ENCODE measurements at places on chromosomes 3 and 15. TPM values are rescaled to one million over a fixed set of nuclear protein-coding genes. Genes with fewer than 3 reads are reported as not detected.
A peak's percentile ranks its signal among the peaks of the same experiment; 100 is the strongest.

- DNase-seq: no peak
- H3K4me3 ChIP-seq: no peak overlapping the region
- no peak overlapping the region for H3K27ac ChIP-seq
- H3K36me3 ChIP-seq: no peaks in the 10 kb centered on the region
Measured at GRCh38 chr3:186095561-186096081, 13.3 kb downstream of the ETV5 start.

DNA sequence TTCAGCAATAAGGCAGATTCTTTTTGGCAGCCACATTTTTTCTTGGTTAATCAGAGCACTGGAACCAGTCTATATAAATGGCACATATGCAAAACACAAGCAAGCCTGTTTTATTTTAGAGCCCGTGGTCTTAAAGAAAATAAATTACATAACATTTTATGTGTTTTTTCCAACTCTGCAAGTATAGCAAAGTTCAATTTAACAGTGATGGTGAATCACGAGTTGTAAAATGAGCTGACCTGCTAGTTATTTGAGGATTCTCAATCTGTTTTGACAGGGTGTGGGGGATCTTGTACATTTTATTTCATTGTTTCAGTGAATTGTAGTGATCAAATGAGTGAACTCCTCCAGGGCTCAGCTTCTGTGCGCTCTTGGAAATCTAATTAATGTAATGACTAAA is 2.7 kb downstream of the ARHGEF26 start:
- no peak overlapping the region for H3K27ac ChIP-seq
- no peak for DNase-seq
- peaks cover 31% of the 10 kb centered on the region for H3K27me3 ChIP-seq

- no peak for DNase-seq
- H3K27ac ChIP-seq: no peak overlapping the region
- H3K4me1 ChIP-seq: no peaks in the 10 kb centered on the region
- no peaks in the 10 kb centered on the region for H3K36me3 ChIP-seq
- no peak overlapping the region for H3K4me3 ChIP-seq
- H3K27me3 ChIP-seq: no peaks in the 10 kb centered on the region
Measured at GRCh38 chr15:38093931-38094330, 158.7 kb upstream of the SPRED1 start.

DNA sequence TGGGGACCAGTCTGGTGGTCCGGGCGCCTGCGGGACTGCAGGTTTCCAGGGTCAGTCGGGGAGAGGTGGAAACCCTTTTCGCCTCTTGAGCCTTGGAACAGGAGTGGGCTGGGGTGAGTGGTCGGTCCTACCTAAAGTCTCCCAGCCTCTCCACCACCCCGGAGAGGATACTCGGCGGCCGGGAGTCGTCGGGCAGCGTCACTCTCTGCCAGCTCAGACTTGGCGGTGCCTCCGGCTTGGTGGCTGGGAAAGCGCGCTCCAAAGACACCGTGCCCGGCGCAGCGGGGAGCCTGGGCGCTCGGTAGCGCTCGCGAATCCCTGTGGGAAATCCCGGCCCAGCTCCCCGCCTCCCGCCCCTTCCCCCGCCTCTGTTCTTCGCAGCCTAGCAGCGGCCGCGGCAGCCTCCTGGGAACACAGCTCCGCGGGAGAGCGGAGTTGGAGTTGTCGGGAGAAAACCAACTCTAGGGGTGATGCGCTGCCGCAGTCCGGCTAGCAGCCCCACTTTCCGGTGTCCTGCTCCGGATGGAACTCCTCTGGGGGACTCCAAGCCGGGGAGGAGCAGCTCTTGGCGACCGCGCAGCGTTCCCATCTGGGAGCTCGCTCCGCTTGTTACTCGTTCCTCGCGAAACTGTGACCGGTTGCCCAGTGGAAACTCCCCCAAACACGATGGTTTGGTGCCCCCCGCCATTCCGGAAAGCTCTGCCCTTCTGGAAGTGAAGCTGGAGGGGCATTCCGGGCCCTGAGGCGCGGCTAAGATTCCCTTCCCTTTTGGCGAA is 1.4 kb downstream of the EPHB1 start:
- no peak for DNase-seq
- H3K27ac ChIP-seq: no peak overlapping the region
- peaks cover 5% of the 10 kb centered on the region for H3K4me1 ChIP-seq

GRCh38 chr3:128846486-128846891 is 32.9 kb upstream of the ACAD9 start:
- no peak for DNase-seq
- H3K27me3 ChIP-seq: no peaks in the 10 kb centered on the region
- no peaks in the 10 kb centered on the region for H3K36me3 ChIP-seq
- H3K4me1 ChIP-seq: peaks cover 21% of the 10 kb centered on the region
- H3K27ac ChIP-seq: peak overlapping the region; percentile 18

DNA sequence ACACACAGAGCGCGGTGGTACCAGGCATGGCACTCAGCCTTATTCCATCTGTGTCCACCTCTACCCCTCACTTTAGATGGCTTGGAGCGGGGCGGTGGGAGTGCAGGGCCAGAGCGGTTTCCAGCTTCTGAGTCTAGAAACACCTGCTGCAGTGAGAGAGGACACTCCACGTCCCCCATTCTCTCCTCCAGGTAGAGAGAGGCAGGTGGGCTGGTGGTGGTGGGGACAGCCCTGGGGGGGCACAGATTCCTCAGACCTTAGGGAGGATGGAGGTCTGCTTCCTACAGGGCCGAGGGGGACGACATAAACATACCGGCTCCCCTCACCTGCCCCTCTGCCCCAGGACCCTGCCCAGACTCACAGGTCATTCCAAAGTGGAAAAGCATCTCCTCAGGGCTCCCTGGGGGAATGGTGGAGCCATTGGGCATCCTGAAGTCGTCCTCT is 40.4 kb downstream of the MUC20 start:
- no peak for DNase-seq
- H3K4me1 ChIP-seq: peaks cover 18% of the 10 kb centered on the region
- H3K27me3 ChIP-seq: peaks cover 19% of the 10 kb centered on the region
- H3K36me3 ChIP-seq: no peaks in the 10 kb centered on the region
- H3K4me3 ChIP-seq: no peak overlapping the region

DNA sequence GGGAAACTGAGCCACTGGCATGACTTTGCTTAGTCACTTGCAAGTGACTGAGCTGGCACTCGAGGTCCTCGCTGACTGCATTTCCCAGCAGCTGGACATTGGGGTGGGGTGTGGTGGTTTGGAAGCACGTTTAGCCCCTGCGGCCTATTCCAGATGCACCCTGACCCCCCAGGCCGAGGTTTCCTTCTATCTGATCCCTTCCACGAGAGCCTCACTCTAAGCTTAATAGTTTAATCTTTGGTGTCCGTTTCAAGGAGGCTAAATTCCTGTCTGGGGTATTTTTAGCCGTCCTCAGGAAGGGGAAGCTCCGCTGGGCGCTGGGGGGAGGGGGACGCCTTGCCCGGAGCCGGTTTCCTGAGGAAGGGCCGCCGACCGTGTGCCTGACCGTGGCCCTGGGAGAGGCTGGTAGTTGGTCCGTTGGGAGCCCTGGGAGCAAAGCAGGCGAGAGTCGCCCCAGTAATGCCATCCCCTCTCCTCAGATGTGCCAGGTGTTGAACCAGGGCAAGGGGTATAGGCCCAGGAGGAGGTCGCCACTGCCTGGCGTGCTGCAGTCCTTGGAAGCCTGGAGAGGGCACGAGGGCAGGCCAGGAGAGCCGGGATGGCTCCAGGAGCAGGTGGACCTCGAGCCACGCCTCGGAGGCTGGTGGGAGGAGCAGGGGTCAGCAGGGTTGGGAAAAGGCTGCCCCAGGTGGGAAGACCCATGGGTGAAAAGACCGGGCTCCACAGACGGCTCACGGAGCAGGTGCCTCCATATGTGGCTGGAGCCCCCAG is 37.2 kb downstream of the IDH2 start:
- H3K36me3 ChIP-seq: peaks cover 19% of the 10 kb centered on the region
- no peak for DNase-seq
- no peak overlapping the region for H3K27ac ChIP-seq
- H3K4me3 ChIP-seq: no peak overlapping the region

- H3K27ac ChIP-seq: no peak overlapping the region
- H3K4me3 ChIP-seq: no peak overlapping the region
- H3K36me3 ChIP-seq: no peaks in the 10 kb centered on the region
- no peaks in the 10 kb centered on the region for H3K4me1 ChIP-seq
- peaks cover 2% of the 10 kb centered on the region for H3K27me3 ChIP-seq
- DNase-seq: no peak
Measured at GRCh38 chr15:92669432-92669831, 13.9 kb upstream of the FAM174B start.

- peaks cover 28% of the 10 kb centered on the region for H3K4me1 ChIP-seq
- H3K27ac ChIP-seq: no peak overlapping the region
- H3K36me3 ChIP-seq: no peaks in the 10 kb centered on the region
- peak; percentile 65 for DNase-seq
Measured at GRCh38 chr3:158097593-158098308, 8.5 kb downstream of the SHOX2 start.

DNA sequence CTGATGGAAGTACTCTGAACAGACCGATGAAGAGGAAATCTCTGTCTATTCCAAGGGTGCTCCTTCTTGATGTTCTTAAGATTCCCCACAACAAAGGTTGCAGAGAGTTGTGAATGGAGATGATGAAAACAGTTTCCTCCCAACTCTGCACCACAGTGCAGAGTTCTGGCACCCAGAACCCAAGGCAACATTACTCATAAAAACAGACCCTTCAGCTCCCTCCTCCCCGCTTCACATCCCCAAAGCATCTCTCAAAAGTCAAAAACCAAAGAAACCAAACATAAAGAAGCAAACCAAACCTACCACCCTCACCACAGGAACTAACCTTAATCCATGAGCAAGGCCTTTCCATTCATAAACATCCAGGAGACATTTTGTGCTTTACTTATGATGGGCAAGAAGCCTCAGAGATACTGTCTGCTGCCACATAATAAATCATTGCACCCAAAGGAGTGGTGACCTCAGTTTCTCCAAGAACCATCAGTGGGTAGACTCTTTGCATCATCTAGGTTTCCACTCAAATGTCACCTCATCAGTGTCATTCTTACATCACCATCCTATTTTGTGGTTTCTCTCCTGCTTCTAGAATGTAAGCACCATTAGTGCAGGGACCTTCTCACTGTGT is 13.2 kb downstream of the PCOLCE2 start:
- DNase-seq: no peak
- no peaks in the 10 kb centered on the region for H3K4me1 ChIP-seq
- H3K27ac ChIP-seq: no peak overlapping the region
- H3K36me3 ChIP-seq: no peaks in the 10 kb centered on the region
- no peaks in the 10 kb centered on the region for H3K27me3 ChIP-seq

GRCh38 chr3:39241561-39241960 is 38.3 kb downstream of the CX3CR1 start:
- H3K27me3 ChIP-seq: no peaks in the 10 kb centered on the region
- H3K4me3 ChIP-seq: no peak overlapping the region
- no peak for DNase-seq
- no peaks in the 10 kb centered on the region for H3K4me1 ChIP-seq
- no peak overlapping the region for H3K27ac ChIP-seq
- no peaks in the 10 kb centered on the region for H3K36me3 ChIP-seq

DNA sequence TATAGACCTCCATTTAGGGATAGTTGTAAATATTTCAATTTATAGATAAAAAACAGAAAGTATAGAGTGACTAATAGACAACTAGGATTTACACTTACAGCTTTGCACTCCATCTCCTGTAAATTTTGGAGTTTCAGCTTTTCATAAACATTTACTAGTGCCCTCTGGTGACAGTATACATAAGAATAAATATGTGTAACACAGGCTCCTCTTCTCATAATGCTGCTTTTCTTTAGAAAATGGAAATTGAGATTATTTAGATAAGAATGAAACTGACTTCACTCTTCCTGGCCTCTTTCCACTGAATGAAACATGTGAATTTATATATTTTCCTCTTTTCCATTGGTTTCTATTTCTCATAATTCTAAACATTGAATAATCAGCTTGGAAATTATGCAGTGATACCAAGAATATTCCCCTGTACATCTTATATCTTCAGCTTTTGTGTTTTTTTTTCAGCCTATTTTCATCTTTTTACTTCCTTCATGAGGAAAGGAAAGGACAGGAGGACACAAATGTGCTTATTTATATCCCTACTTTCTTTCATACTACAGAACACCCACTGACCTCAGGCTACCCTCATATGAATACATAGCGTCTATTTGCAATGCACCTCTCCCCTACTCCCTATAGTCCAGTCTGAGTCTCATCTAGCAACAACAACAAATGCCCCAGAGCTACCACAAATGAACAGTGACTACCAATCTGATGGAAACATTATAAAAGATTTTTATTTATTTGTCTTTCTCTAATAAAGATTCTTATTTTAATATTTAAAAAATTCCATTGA is 103.1 kb upstream of the CCDC39 start:
- DNase-seq: no peak
- H3K27me3 ChIP-seq: no peaks in the 10 kb centered on the region
- H3K4me3 ChIP-seq: no peak overlapping the region
- no peaks in the 10 kb centered on the region for H3K36me3 ChIP-seq
- no peak overlapping the region for H3K27ac ChIP-seq

DNA sequence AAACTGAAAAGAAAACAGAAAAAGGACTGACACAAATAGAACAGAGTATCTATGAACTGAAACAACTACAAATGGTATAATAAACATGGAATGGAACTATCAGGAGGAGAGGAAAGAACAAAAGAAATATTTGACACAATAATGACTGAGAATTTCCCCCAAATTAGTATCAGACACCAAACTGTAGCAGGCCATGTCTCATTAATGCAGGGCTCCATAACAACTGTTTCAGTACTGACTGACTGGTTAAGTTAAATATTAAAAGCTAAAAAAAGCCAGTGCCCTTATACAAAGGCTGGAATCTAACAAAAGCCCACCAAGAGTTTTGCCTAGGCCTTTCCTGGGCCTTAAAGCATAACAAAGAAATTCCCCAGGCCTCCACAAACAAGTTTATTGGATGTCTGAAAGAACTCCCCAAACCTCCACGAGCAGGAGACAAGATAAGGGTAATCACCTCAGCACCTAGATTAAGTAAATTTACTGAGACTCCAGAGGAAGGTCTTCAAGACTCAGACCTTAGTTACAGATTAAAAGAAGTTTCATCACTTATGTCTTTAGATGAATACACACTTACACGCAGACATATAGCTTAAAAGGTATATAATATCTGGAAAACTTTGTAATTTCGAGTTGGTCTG is 45.7 kb downstream of the KPNA1 start:
- H3K36me3 ChIP-seq: peaks cover 12% of the 10 kb centered on the region
- H3K27ac ChIP-seq: no peak overlapping the region
- peaks cover 14% of the 10 kb centered on the region for H3K4me1 ChIP-seq
- H3K4me3 ChIP-seq: no peak overlapping the region

- H3K4me1 ChIP-seq: peaks cover 11% of the 10 kb centered on the region
- no peak overlapping the region for H3K27ac ChIP-seq
- no peaks in the 10 kb centered on the region for H3K36me3 ChIP-seq
- DNase-seq: peak; percentile 22
Measured at GRCh38 chr3:179558742-179559364, 3.9 kb upstream of the ACTL6A start.

- H3K4me3 ChIP-seq: no peak overlapping the region
- no peaks in the 10 kb centered on the region for H3K4me1 ChIP-seq
- H3K27ac ChIP-seq: no peak overlapping the region
- H3K27me3 ChIP-seq: no peaks in the 10 kb centered on the region
- DNase-seq: no peak
Measured at GRCh38 chr3:101279162-101279561, 41.2 kb downstream of the IMPG2 start.

GRCh38 chr3:37050282-37050681 is 57.0 kb downstream of the MLH1 start:
- no peak overlapping the region for H3K27ac ChIP-seq
- no peaks in the 10 kb centered on the region for H3K27me3 ChIP-seq

CPNE4 gene
- total RNA-seq: not detected

TMEM45A gene
- total RNA-seq: not detected

TRAIP gene
- 2.4 TPM for total RNA-seq

TNIK gene
- total RNA-seq: 78.3 TPM

SPATA12 gene
- total RNA-seq: not detected

ZBTB47 gene
- 0.47 TPM for total RNA-seq

SH2D7 gene
- total RNA-seq: not detected

INSYN1 gene
- not detected for total RNA-seq

MORC1 gene
- not detected for total RNA-seq

FANCD2OS gene
- not detected for total RNA-seq

SEMA6D gene
- not detected for total RNA-seq
